CD4-positive, alpha-beta T cell treated with Interleukin-6 for 4 hours (primary cell): ENCODE measurements at places on chromosomes 4 and X.
A peak's percentile ranks its signal among the peaks of the same experiment; 100 is the strongest.

DNA sequence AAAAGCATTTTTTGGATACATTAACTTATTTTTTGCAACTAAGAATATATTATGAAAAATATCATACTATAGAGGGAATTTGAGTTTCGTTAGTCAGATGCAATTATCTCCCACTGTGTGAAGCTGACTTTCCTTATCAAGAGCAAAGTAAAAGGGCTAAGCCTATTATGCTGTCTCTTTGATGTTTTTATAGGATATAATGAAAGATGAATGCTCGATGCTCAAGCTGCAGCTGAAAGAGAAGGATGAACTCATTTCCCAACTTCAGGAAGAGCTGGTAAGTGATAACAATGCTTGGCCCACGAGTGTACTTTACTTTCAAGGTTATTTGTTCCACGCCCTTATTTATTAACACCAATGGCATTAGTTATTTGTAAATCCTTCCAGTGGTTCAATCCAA lies 688.4 kb downstream of the CCSER1 start:
- no peak for DNase-seq

DNA sequence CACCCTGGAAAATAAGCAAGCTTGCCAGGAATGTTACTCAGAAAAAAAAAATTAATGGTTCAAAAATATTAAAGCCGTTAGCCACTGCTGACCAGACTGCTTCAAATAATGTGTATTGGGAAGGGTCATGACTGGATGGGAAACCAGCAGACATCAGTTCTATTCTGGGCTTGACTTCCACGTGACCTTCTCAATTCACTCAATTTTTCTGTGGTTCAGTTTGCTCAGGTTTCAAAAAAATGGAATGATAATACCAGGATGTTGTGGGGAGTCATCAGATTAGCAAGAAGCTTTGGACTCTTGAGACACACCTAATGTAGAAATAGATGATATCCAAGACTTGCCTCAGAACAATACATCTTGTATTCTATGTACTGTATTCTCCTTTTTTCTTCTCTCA lies 541.9 kb upstream of the BOD1L1 start:
- no peak for DNase-seq

DNA sequence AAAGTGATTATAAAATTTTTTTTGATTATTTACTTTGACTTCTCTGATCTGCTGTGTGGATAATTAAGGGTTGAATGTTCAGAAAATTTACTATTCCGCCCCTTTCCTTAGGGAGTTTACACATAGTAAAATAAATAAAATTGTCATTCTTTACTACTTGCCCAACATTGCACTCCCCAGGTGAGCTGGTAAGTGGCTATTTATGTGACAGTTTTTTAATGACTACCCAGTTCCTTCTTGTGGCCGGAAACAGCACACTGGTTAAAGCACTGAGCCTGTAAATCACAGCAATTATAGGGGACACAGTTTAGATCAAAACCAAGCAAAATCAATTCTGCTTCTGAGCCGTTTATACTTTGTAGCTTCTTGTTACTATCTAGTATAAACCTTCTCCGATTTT lies 158.1 kb downstream of the FHIP1A start:
- no peak for DNase-seq

DNA sequence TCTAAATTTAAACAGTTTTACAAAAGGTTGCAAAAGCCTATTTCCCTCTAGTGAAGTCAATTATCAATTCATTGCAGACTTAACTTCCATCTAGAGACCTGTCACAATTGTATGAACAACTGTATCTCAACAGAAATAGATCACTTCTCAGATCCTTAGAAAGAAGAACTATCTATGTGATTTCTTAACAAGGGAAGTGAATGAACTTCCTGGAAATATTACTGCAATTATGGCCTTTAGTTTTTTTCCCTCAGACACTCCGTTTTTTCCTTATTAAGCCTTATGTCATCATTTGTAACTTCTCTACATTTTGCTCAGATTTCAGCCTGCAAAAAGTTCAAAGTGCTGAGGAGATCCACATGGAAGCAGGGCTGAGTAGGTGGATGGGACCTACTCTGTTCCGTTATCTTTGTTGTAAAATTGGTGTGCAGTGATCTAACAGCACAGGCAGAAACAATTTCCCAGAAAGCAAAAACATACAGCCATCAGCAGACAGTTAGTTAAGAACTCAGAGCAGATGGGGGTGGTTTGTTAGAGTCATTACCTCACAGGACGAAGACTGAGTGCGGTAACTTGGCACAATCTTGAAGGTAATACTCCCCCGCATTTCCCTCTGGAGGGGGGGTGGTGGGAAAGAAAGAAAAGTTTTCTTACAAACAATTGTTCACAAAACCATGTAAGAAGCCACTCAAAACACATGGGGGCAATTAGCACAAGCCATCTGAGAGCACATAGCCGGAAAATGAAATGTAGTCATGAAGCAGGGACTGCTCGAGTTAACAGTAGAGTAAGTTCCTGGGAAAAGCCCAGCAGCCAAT lies 112.3 kb downstream of the NYX start:
- DNase-seq: peak; percentile 43

- DNase-seq: no peak
Measured at GRCh38 chrX:132638313-132638712, 149.5 kb upstream of the MBNL3 start.

GRCh38 chr4:28774344-28774743 lies 1913.7 kb downstream of the STIM2 start:
- no peak for DNase-seq

DNA sequence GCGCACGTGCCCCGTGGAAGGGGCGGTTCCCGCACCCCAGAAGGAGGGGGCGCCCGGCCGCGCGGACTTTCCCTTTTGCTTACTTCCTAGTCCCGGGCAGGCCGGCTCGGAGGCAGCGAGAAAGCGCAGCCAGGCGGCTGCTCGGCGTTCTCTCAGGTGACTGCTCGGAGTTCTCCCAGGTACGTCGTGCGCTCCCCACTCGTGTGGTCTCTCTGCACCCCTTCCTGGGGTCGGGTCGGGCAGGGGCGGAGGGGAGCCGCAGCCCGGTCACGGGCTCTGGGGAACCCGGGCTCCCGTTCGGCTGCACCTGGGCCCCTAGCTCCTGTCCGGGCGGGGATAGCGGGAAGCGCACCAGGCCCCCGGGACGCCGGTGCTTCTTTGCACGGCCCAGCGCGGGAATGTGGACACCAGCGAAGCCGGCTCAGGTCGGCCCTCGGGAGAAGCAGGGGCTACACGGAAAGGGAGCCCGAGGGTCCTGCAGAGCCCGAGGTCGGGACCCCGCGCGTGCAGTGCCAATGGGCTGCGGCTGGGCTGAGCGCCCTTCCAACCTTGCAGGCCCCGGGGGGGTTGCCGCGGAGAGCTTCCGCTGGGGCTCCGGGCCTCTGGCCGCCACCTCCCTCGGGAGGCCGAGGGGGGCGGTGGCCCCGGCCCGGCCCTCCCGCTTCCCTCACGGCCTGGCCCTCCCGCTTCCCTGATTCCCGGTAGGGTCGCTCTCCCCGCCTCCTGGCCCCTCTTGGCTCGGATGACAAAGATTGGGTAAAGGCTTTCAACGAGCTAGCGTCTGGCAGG lies at the start of gene TLR2:
TLR2 (plus strand) TSS at position 99 of the 789 bp plus-strand sequence. CDS start 18,628 bp downstream, outside the sequence.
- DNase-seq: peak; percentile 67

GRCh38 chr4:122633211-122633610 lies 12.3 kb upstream of the IL21 start:
- DNase-seq: no peak

DNA sequence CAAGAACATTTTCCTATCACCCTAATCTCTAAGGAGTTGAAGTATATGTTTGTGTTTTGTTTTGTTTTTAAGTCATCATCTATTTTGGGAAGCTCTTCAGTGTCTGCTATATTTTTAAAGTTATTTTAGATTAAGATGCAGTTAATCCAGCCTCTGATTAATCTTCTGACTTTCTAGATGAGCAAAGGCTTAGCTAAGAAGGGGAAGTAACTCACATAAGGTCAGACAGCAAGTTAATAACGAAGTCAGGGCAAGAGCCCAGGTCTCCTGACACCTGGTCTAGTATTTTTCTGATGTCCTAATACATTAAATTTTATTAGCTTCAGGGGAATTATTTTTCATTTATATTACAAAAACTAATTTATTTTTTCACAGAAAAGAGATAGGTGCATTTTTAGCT lies 168.5 kb downstream of the SOWAHB start:
- no peak for DNase-seq

- DNase-seq: no peak
Measured at GRCh38 chr4:119041396-119041795, 94.2 kb upstream of the MYOZ2 start.

- peak; percentile 72 for DNase-seq
Measured at GRCh38 chrX:40152173-40152711, 54.5 kb upstream of the BCOR start.

GRCh38 chrX:96004386-96004785 lies 680.3 kb upstream of the DIAPH2 start:
- DNase-seq: no peak

DNA sequence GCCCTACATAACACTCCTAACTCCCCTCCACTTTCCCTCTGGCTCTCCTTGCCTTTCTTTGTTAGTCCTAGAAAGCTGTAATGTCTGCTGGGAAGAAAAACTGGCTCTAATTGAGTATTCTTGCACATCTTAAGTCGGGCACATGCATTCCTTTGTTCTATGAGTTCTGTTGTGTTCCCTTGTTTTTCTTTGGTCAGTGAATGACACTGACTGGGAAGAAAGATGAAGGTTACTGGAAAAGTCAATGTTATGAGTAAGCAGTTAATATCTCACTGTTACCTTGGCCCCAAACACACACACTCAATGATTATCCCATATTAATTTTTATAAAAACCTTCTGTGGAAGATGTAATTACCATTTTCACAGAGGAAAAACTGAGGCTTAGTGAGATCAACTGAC lies 215.9 kb downstream of the SOWAHB start:
- no peak for DNase-seq

DNA sequence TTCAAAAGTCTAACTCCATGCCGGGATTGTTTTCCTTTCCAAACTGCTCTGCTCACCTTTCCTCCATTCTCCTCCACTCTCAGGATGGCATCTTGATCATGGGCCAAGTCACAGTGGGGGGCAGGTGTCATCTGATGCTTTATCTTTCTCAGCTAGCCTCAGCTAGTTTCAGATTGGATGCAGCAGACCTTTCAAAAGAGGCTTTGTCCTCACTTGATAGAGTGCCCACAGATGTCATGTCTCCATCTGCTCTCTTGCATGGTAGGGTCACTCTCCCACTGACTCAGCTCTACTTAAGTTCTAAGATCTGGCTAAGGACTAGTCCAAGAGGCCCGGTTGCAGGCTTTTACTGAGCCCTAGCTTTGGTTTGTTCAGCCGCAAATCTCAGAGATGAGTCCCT lies 341.8 kb upstream of the GALNT7 start:
- DNase-seq: no peak

- DNase-seq: no peak
Measured at GRCh38 chr4:146121757-146122156, 53.8 kb upstream of the LSM6 start.

DNA sequence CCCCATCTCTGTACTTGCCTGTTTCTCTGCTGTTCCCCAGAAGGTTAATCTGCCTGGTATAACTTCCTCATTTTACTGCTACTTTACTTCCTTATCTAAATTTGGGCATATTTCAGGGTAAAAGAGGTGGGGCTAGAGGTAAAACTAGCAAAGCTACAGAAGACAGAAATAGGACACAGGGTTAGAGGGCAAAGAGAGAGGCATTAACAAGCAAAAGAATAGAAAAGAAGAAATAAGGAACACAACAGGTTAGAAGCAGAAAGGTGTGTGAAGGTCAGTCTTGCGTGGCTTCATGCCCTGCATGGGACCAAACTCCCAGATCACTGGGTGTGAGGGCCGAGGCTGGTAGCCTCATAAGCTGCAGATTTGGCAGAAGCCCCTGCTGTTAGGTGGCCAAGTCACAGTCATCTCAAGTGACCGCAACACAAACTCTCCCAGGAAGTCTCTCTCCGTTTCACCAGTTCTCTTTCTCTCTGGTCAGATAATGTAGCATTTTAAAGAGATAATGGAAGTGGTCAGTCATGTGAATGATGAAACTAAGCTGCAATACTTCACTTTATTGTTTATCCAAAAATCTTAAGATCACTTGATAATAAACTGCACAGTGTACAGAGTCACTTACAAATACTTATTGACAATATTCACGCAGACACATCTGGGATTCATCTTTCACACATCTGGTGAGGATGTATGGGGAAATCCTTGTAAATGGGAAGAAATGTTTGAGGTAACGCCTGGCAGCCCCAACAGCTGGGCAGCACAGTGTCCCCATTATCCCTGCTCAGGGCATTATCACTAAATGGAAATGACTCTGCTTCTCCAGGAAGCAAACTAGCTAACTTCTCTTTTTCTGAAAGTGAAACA lies 16.4 kb downstream of the TMEM154 start:
- DNase-seq: no peak

DNA sequence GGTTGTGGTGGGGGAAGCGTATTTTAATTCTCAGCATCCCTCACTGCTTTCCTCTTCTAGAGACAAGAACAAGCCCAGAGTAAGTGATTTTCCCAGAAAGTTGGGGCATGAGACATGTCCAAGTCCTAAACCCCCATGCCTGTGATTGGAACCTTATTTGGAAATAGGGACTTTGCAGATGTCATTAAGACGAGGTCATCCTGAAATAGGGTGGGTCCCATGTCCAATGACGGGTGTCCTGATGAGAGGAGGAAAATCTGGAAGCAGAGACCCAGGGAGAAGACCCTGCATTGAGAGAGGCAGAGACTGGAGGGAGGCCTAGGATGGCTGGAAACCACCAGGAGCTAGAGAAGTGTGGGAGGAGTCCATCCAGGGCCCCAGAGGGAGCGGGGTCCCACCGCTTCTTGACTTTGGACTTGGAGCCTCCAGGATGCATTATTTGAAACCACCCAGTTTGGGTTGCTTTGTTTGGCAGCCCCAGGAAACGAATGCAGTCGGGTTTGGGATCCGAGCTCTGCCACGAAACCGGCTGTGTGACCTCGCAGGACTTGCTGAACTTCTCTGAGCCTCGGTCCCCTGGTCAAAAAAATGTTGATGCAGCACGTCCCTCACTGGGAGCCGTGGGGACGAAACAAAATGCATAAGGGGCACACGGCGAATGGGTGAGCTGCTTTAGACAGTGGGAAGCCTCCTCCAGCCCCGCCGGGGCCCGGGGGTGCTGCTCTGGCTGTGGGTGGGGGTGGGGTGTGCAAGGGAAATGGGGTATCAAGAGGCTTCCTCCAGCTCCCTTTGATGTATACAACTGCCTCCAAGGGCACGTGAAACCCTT lies 113.9 kb downstream of the CPZ start:
- DNase-seq: no peak

GRCh38 chr4:141702472-141703182 lies 66.2 kb downstream of the IL15 start:
- peak; percentile 3 for DNase-seq

DNA sequence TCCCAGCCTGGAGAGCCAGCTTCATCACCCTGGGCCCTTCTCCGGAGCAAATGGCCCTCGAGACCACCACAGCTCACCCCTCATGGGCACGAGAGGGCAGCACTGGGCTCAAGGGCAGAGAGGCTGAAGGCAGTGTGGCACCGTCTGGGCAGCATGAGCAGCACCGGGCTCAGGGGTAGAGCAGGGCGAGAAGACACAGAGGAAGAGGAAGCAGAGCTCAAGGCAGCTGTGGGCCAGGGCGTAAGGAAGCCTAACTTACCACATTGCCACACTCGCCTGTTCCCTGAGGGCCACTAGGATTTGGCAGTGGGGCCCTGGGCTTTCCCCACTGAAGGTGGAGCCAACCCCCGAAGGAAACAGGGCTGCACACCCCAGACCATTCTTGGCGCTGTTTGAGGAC lies 15.5 kb downstream of the ZNF185 start:
- DNase-seq: no peak
